NCI-H1092 treated with DMSO at 0.1 percent for 48 hours (cell line): ENCODE measurements at places on chromosomes 2 and 18.

GRCh38 chr2:49210191-49210590, 55.9 kb upstream of the FSHR start:
- no peak for DNase-seq

DNA sequence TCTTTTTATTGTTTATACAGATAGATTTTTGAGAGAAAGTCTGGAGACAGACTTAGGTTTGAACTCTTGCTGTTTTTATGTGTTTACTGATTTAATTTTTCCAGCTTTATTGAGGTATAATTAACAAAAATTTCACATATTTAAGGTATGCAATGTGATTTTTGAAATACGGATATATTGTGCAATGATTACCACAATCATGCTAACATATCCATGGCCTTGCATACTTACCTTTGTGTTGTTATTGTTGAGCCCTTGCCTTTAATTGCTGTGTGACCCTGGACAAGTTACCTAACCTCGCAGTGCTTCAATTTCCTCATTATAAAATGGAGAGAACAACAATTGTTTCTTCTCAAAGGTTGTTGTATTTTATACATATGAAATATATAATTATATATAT, 13.9 kb upstream of the RBMS1 start:
- no peak for DNase-seq

DNA sequence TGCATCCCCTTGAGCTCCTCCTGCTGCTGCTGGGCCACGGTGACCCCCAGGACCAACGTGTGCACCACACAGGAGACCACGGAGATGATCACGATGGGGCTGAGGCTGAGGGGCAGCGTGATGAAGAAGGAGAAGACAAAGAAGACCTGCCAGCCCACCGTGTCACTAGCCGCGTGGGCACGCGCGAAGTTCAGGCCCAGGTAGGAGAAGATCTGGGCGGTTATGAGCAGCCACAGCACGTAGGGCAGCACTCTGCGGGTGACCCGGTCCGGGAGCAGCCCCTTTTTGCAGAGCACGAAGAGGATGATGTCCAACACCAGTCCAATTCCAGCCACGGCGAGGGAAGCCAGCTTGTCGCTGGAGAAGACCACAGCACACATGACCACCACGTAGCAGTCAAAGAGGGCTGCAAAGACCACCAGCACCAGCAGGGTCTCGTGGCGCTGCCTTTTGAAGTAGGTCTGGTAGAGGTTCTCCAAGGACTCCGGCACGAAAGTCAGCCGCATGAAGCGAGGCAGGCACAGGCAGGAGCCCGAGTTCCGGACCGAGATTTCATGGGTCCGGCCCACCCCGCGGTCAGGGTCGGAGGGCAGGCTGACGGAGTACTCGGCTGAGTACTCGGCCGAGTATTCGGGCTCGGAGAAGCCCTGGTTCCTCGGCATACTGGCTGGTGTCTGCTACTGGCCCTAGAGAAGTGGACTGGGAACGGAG, 1.6 kb downstream of the ADCY3 start:
- DNase-seq: no peak

DNA sequence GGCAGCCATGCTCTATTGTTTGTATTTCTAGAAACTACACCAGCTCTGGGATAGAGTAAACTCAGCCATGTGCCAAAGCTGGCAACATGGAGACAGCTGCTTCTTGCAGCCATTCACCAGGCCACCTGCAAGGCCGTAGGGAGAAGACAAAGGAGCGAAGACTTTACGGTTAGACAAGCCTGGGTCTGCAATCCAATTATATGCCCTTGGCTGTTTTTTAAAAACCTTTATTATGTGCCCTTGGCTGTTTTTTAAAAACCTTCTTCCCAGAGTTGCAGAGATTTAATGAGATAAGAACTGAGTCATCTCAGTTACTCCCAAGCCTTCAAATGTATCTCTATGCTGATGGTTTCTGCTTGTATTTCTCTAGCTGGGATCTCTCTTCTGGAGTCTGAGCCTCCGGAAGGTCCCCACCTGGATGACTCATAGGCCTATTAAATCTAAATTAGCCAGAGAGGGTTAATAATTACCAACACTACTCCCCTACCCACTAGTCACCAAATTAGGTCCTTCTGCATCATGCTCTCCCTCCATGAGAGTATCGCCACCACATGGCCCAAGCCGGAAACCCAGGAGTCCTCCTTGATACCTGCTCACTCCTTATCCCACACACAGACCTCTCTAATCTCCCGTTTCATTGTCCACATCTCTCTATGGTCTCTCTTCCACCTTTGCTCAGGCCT, 17.5 kb upstream of the DPP4 start:
- no peak for DNase-seq

GRCh38 chr18:9612215-9612830, 2.0 kb downstream of the PPP4R1 start:
- DNase-seq: peak; percentile 52

- DNase-seq: peak; percentile 57
These were observed 203.3 kb downstream of the TCF4 start for GRCh38 chr18:55384551-55385275.

GRCh38 chr18:1559563-1559962, 654.9 kb downstream of the ADCYAP1 start:
- DNase-seq: no peak

GRCh38 chr2:103788389-103788788, 1026.6 kb downstream of the TMEM182 start:
- peak; percentile 23 for DNase-seq

- DNase-seq: no peak
These were observed 125.9 kb downstream of the MSH2 start for GRCh38 chr2:47528874-47529273.

- peak; percentile 60 for DNase-seq
These were observed 26.0 kb upstream of the SP3 start for GRCh38 chr2:173990970-173991819.

DNA sequence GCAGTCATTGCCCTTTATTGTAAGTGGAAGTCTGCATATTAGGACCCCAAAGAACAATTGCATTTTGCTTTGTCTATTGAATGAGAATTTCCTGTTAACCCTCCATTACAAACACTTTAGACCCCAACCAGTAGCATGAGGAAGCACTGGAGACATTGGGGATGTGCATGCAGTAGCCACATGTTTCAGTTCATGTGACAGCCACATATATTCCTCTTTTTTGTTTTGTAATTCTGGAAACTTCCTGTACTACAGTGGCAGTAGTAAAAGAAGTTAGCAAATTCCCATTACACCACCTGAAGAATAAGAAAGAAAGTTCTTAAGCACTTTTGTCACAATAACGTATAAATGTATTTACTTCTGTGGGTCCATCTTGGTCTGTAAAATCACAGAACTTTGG, 281.1 kb upstream of the SLC14A2 start:
- DNase-seq: no peak

DNA sequence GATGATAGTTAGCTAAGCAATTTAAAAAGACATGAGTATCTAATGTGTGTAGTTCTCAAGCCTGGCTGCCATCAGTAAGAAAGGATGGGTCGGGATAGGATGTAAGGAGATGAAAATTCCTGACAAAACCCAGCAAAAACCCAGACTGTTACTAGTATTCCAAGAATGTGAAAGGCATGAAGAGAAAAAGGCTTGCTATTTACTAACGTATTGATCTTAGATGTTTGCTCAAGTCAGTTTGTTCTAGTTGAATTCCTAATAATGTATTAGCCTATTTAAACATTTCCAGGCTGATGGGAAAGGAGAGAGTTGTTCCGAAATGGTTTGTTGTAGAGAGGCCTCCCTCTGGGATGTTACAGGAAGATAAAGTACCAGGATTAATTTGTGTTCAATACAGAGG, 88.2 kb downstream of the ZNF532 start:
- no peak for DNase-seq

DNA sequence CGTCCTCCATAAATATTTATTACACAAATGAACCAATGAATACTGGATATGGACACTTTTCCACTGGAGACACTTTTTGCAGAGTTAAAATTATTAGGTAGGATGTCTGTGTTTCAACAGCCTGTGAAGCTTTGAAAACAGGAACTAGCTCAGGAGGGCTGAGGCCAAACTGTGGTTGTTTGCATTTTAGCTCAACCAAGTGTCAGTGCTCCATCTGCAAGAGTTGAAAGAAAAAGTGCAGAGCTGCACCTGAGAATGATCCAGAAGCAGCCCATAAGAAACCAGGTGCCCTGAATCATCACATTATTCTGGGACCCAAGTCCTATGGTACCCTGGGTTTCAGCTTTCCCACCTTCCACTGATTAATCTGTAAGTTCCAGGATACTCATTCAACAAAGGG, 180.4 kb downstream of the TRIB2 start:
- no peak for DNase-seq

- DNase-seq: no peak
These were observed 55.1 kb downstream of the TNS1 start for GRCh38 chr2:217947383-217948350.

- no peak for DNase-seq
These were observed 87.7 kb downstream of the LYPD6 start for GRCh38 chr2:149418065-149418464.

- peak; percentile 7 for DNase-seq
These were observed 696.7 kb upstream of the SOX11 start for GRCh38 chr2:4995466-4995865.

DNA sequence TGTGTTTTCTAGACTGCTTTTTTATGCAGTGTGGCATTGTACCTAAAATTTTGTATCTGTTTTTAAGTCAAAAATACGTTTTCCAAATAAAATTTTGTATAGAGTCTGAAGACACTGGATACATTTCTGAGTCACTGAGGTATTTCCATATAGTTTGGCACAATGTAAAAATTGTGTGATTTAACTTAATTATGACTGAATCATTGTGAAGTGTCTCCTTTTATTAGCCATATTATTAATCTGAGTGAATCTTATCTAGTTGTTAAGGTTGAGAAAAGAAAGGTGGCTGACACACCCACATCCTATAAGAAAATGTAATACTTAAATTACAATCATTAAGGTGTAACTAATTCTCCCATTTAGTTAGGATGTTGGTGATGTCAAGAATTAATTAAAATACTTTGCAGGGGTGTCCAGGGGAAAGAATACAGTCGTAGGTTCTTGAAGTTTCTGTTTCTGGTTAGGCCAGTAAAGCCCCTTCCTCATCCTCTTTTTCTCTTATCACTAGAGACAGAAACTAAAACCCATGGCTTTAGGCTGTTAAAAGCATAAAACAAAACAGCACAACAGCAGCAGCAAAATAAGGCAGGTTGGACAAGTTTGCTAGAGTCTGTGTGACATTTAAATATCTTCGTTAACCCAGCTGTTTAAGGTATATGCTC, 71.6 kb downstream of the UBE2E3 start:
- DNase-seq: no peak

DNA sequence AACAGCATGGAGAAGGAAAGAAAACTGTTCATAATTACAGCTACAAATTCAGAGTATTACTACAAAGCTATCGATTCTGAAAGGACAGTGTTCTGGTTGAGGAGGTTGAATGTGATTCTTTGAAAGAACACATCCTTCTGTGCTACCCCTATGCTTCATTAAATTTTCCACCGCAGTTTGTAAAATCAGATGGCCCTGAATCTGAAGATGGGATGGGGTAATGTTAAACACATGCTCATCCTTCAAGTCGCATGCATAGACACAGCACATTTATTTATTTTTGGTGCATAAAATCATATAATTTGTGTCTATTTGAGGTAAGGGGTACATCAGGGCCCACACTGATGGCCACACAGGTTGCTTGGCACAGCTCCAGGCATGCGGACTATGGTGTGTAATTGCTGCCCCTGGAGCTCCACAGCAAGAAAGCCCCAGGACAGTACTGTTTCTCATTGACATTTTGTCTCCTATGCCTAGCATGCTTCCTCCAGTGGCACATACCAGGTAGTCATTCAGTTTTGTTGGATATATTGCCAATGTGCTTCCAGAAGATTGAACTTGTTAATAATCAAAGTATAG, 238.8 kb upstream of the TANK start:
- DNase-seq: no peak

- no peak for DNase-seq
These were observed 2.6 kb upstream of the HOXD11 start for GRCh38 chr2:176104316-176105077.

DNA sequence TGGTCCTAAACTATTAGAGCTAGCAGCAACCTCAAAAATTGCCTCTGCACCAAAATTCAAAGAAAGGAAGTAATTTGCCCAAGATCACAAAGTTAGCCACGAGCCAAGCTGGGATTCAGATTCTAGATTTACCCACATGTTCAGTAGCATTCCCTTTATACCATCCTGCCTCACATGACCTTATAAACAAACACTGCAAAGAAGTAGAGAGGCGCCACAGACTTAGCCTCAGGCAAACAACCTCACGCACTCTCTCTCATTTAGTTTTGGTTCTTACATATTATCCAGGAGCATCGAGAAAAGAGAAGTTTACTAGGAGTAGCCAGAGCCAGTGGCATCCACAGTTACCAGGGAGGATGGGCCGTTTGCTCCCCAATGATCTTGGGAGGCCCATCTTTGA, 226.6 kb downstream of the OSR1 start:
- DNase-seq: no peak

DNA sequence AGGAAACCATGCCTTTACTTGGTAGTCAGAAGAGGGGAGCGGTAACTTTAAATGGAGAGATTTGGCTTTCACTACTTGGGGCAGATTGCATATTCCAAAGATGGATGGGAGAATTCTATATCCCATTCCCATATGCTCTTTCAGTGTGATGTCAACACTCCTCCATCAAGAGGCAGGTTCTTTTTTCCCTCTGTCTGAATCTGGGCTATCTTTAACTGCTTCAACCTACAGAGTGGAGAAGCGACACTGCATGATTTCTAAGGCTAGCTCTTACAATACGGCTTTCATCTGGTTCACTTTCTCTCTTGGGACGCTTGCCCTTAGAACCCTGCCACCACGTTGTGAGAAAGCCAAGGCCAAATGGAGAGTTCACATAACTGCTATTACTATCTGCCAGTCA, 34.4 kb downstream of the SKA1 start:
- no peak for DNase-seq

DNA sequence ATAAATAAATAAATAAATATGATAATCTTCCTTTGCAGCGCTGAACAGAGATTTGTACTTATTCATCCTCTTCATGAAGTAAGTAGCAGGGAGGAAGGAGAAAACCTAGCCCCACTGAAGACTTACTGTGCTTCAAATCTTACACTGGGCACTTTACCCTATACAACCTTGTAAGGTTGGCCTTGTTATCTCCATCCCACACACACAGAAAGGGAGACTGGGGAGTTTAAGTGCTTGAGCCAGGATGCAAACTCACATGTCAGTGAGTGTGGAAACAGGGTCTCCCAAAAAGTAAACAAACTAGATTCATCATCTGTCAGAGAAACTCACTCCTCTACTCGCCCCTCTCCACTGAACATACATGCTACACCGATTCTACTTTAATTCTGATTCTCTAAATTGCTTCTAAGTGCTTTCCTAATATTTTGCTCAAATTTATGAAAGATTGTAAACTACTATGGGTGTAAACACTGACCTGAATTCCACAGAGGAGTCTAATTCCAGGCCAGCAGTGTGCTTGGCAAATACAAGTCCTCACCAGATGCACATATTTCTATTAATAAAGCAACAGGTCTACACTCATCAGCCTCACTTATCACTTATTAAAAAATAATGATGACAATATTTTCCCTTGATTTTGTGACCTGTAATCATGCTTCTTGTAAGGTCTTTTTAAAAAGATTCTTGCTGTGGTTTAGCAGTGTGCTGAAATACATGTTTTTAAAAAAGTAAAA, 155.5 kb downstream of the TCF4 start:
- no peak for DNase-seq

- DNase-seq: no peak
These were observed 3.1 kb upstream of the FAM171B start for GRCh38 chr2:186690786-186691185.

GRCh38 chr2:241083091-241083415, 19.0 kb downstream of the MTERF4 start:
- no peak for DNase-seq

GRCh38 chr2:234267534-234267933, 217.0 kb downstream of the SPP2 start:
- no peak for DNase-seq

GRCh38 chr2:11762799-11763461, 16.5 kb downstream of the LPIN1 start:
- DNase-seq: no peak
